ENCODE measurements at places on chromosomes 16 and 17.

DNA sequence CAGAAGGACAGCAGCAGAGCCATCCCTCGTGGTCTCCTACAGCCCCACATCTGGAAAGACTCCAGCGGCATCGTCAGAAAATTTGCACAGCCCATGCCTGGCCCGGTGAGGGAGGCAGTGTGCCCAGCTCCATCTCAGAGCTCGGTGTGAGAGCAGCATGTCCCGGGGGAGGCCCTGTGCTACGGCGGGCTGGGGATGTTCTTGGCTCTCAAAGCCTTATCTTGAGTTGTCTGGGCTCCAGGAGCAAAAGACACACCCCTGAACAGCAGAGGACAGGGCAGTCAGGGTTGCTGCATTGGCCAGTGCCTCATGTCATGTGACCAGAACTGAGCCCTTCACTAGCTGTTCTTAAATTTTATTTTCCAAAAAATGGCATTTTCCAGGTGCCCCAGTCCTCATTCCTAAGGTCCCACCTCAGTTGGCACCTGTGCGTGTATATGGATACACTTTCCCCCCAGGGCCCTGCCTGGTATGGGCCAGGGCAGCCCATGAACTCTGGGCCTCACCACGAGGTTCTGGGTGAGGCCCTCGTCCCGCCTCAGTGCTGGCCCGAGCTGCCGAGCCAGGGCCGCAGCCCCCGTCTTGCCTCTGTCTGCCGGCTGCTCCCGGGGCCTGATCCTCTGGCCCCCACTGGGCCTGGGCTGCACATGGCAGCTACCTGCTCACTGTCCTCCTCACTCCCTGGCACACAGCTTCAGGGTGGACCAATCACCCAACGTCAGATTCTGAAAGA is 3.0 kb downstream of the NUDT16L1 start:
- DNase-seq = no peak

- DNase-seq = no peak
Measured at GRCh38 chr17:58362368-58363014, 10.5 kb upstream of the SUPT4H1 start.

- DNase-seq = no peak
Measured at GRCh38 chr17:4499431-4500190, 930 bp downstream of the SPNS2 start.

DNA sequence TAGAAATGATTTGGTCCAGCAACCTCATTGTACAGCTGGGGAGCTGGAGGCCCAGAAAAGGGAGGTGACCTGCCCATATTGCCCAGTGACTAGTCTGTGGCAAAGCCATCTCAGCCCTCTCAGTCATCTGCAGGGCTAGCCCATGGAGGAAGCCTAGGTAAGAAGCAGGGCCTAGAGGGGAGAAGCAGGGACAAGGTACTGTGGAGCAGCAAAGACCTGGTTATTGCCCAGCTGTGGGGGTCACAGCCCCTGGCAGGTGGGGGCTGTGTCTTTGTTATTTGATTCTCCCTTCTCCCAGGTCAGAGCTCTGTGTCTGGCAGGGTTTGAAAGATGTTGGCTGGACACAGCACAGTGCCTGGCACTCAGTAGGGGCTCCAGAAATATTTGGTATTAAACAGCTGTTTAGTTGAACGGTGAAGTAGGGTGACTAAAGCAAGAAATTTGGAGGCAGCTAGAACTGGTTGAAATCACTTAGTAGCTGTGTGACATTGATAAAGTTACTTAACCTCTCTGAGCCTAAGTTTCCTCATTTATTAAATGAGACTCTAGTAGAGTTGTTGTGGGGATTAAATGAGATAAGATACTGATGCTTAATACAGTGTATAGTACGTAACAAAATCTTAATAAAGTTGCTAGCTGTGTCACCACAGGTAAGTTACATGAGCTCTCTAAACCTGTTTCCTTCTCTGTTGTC is 17.3 kb downstream of the CCR7 start:
- DNase-seq = no peak

GRCh38 chr16:17744921-17745572 is 274.3 kb upstream of the XYLT1 start:
- no peak for DNase-seq

DNA sequence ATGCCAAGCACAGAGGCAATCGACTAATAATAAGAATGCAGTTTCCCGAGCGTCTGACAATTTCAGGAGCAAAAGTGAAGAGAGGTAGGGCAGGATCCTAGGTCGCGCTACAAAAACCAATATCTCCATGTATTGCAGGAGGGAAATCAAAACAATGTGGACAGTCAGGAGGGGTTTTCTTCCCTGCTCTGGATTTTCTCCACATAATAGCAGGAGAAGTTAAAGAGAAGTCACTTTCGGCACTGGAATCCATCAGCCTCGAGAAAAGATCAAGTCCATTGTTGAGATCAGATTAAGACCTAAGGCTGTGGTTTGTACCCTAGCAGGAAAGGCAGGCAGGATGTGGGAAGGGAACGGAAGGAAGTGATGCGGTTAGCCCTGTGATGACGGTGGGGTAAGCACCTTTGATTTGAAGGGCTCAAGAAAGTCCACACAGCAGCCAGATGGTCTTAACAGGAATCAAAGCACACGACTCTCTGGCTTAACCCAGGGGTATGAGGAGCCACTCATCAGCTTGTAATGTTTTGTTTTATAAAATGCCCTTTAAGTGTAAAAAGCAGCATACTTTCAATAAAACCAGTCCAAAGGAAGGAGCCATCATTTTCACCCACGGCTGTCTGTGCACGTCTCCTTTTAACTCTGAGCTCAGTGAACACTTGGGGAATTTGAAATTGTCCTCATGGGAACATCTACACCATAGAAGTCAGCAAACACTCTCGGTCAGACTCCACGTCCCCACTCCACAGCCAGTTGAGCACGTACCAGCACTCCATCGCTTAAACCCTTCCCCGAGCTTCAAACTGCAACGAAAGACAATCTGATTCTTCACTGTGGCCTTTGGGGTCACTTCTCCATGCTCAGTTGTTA is 15.8 kb upstream of the AKTIP start:
- no peak for DNase-seq

GRCh38 chr16:57493767-57494166 is 7.5 kb upstream of the DOK4 start:
- DNase-seq = no peak

DNA sequence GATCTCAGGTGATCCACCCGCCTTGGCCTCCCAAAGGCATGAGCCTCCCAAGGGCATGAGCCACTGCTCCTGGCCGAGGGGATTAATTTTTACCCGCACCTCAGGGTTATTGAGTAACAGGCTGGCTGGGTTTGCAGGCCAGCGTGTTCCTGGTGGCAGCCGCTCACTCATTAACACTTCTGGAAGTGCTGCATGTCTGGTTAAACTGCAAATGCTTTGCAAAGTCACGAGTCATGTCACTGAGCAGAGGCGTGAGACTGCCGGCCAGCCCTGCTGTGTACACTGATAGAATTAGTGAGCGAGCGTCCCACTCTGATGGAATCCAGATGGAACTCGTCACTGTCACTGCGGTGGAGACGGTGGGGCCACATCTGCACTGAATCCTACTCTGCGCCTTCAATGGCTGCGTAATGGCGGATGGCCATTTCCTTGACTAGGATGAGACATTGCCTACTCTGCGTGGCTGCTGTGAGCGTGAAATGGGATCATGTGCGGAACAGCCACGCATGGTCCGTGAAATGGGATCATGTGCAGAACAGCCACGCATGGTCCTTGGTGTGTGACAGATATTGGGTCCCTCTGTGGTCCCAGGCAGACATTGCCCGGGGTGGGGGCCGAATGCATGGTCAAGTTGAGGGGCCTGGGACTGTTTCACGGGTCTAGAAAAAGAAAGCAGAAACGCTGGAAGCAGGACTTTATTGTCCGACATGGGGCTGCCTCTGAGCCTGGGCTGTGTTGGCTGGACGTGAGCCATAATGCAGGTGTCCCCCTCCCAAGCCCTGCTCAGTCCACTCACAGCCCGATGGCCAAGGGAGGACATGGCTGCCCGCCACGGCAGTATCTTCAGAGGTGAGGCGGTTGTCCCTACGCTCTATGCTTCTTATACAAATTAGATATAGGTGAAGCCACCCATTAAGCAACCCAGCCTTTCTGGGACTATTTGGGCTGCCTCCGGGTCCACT is 740 bp upstream of the SLC5A10 start:
- DNase-seq = no peak

DNA sequence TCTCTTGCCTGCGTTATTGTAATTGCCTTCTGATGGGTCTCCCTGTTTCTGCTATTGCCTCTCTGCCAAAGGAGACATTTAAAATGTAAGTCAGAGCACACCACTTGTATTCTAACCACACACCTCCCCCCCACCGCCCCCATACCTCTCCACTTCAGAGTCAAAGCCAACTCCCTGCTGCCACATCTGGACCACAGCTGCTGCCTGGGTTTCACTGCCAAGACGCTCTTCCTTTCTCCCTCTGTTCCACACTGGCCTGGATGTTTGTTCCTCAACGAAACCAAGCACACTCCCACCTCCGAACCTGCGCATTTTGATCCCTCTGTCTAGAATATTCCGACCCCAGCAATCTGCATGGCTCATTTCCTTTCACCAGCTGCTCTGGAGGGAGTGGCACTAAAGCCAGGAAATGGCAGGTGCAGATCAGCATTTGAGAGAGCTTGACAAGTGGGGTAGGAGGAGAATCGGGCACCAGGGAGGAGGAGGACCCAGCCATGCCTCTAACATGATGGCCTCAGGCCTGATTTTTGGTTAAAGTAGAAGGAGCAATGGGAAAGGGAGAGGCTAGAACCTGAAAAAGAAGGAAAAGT is 92.4 kb upstream of the HS3ST2 start:
- no peak for DNase-seq

- no peak for DNase-seq
Measured at GRCh38 chr17:44781551-44782325, 22.9 kb downstream of the ADAM11 start.

- no peak for DNase-seq
Measured at GRCh38 chr16:21227866-21228265, 5.6 kb upstream of the ANKS4B start.

- peak; percentile 74 for DNase-seq
Measured at GRCh38 chr16:30949650-30950515, 1.0 kb downstream of the ORAI3 start.

DNA sequence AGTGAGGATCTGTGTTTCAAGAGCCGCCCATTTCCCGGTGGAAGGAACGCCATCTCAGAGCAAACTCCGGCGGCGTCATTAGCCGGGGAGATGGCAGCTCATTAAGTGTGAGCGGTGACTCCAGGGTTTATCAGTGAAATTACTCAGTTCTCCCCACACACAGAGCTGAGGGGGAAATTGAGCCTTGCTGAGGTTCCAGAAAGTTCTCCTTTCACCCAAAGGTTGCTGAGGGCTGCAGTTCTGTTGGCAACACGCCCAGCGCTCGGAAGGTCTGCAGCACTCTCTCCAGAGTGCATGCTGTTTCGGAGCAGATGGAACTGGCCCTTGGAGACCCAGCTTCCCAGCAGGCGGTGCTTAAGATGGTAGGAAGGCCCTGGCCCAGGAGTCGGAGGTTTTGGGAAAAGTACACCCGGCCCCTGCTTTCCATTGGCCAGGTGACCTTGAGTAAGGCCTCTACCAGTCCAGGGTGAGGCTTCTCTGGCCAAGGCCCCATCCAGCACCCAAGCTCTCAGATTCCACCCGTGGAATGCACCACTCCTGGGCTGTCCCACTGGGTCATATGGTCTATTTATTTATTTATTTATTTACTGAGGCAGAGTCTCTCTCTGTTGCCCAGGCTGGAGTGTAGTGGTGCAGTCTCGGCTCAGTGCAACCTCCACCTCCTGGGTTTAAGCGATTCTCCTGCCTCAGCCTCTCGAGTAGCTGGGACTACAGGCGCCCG is 167.7 kb upstream of the CIBAR2 start:
- DNase-seq = no peak

- DNase-seq = no peak
Measured at GRCh38 chr16:27822996-27823395, 240.5 kb downstream of the GSG1L start.

DNA sequence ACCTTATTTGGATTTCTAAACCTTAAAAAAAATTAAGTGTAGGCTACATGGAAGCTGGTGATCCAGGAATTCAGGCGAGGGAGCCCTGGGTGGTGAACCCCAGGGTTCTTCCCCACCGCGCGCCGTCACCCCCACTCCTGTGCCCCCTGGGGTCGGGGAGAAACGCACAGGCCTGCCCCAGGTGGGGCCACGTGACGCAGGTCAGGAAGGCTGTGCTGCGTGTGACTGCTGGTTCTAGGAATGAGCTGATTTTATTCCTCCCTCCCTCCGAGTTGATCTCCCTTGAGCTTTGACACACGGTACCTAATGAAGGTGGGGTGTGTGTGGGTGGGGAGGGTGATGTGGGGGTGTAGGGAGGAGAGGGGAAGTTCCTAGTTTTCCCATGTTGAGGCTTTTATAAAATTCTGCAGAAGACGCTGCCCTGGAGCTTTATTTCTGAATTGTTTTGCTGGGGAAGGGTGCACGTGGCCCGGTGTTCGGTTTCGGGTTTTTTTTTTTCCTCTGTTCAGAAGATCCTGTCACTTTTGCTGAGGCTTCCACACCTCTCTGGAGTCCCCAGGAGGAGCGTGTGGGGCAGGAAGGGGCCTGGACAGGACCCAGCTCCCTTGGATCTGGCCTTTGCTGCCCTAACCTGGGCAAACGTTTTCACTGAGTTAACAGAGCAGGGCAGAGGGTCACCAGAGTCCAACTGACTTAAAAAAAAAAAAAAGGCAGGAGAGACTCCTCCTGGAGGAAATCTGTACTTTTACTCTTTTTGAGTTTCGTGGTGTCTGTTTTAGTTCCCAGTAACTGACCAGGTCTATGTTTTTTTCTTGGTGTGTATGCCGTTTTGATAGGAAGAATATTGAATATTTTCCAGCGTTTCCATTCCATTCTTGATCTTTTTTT is 55.8 kb upstream of the GSE1 start:
- DNase-seq = peak; percentile 78

DNA sequence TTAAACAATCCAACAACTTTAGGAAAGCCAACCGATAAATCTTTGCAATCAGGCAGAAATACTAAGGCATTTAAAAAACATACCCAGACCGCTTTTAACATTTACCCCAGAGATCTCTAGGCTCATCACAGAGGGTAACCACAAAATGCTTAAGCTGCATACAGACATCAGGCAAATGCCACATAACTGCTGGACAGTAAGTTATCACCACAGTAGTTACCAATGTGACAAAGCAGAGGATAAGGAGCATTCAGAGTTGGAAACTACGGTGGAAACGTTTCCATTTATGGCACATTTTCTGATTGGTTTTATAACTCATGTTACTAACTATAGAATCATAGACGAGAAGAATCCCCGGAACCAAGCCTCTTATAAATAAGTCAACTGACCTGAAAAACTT is 77.5 kb downstream of the KANSL1 start:
- DNase-seq = no peak

GRCh38 chr17:81833921-81834830 is 674 bp downstream of the PPP1R27 start:
- no peak for DNase-seq

DNA sequence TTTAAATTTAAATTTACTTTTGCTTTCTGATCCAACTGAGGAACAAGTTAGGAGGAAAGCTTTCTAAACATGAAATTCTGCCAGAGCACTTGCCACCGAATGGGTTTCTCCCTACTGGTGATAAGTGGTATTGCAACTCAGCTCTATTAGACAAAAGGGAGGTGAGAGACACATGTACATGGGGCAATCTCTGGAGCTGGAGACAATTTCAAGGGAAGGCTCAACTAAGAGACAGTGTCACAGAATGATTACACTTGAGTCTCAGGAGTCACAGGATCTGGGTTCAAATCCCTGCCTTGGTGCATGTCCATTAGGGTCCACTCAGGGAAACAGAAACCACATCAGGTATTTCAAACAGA is 37.4 kb downstream of the SOCS1 start:
- no peak for DNase-seq

Data from H54 (cell line).